ENCODE measurements at places on chromosomes 7 and 10.
A peak's percentile ranks its signal among the peaks of the same experiment; 100 is the strongest.

- no peak for DNase-seq
Observed at GRCh38 chr10:14330388-14331061, at the start of gene FRMD4A. TSS of gene FRMD4A (minus strand) at chr10:14330924.

DNA sequence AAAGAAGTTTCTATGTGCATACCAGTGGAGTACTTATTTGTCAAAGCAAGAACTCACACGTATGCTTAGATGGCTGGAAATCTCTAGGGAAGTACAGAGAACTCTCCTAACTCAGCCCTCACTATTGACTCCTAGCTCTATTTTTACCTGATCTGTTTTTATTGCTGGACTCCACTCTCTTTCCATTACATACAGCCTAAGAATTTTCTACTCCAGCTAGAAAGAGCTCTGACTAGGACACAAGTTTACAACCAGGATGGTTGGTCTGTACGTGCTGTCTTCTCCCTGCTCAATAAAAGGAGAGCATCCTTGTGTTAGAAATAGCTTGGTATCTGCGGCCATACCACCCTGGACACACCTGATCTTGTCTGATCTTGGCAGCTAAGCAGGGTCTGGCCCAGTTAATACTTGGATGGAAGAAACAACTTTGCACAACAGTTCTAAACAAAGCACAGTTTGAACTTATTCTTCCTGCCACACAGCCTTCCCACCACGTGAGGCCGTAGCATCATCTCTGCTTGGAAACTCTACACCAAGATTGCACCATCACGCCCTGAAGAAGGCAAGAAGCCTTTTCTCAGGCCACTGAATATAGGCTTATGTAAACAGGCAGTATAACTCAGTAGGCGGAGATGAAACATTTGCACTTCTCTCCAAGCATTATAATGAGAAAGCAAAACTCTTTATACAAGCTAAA, 50.7 kb downstream of the KCNMA1 start:
- no peak for DNase-seq

- no peak for DNase-seq
Observed at GRCh38 chr7:47461161-47461560, 120.8 kb downstream of the TNS3 start.

GRCh38 chr7:42694894-42695507, 216.9 kb downstream of the C7orf25 start:
- no peak for DNase-seq

DNA sequence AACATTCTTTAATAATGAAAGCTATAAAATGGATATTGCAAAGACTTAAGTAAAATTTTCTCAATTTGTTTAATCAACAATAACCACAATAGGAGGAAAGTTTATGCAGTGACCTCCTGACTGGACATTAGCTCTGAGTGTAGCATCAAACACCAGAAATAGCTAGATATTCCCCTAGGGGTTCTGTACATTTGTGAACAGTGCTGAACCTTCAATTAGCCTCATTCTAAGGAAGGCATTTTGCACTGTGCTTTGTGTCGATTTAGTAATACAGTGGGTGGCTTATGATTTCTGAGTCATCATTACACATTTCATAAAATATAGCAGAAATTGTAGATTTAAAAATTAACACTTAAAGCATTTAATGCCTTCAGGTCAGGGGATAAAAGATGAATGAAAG, 367.3 kb upstream of the PCDH15 start:
- no peak for DNase-seq

DNA sequence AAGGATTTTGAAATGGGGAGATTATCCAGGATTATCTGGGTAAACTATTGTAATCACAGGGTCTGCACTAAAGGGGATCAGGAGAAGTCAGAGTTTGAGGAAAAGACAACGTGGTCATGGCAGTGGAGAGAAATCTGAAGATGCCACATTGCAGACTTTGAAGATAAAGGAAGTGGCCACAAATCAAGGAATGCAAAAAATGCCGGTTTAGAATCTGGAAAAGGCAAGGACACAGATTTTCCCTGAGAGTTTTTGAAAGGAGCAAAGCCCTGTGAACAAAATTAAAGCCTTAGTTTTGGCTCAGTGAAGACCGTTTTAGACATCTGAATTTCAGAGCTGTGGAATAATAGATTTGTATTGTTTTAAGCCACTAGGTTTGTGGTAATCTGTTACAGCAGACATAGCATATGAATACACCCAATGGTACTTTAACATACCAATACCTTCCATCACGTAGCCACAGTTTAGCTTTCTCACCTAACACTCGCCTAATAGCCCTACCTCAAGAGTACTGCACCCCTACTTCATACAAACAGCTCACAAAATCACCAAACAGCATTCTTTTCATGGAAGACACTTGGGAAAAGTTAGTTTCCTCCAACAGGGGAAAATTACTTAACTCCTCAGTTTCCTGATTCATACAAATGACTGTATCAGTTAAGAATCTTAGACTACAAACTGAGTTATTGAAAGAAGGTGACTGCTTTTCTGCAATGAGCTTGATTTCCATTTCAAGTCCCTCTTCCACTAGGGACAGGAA, 446.5 kb downstream of the INHBA start:
- no peak for DNase-seq

DNA sequence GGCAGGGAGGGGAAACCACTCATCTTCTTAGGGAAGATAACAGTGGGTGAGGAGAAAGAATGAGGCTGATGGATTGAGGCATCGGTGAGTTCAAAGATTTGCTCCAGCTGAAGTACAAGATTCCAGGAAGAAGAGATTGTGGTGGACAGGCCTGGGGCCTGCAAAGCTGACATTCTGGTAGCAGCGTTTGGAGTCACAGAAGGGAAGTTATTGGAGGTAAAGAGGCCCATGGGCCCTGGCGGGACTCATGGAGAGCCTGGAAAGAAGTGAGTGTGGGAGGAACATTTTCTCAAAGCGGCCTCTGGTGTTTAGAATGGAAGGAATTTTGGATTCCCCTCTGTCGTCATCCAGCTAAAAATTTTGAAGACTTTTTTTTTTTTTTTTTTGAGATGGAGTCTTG, 160.0 kb upstream of the KLF6 start:
- DNase-seq, result no peak

DNA sequence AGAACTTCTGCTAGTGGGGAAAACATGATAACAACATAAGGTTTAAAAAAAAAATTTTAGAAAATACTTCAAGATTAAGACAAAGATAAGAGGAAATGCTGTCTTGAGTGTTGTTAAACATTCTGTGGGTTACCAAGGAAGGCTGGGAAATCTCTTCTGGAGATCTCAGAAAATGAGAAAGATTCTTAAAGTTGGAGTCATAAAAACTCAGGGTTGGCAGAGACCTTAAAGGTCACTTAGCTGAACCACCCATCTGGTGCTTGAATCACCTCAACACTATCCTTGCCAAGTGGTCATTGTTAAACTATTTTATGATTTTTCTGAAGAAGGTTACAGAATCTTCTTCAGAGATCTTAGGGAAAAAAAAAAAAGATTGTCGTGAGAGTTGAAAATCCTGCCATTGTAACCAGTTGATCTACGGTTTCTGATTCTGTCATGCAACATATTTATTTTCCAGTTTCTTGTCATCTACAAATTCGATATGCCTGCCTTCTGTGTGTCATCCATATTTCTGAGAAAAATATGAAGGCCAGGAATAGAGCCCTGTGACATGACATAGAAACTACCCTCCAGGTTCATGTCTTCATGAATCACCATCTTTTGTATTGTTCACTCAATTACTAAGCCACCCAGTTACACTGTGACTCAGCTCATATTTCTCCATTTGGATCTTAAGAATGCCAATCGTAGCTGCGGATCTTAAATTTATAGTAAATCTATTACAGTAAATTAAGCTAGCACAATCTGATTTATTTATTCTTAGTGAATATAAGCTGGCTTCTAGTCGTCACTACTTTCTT, 179.2 kb downstream of the ST7 start:
- DNase-seq, result peak; percentile 84

DNA sequence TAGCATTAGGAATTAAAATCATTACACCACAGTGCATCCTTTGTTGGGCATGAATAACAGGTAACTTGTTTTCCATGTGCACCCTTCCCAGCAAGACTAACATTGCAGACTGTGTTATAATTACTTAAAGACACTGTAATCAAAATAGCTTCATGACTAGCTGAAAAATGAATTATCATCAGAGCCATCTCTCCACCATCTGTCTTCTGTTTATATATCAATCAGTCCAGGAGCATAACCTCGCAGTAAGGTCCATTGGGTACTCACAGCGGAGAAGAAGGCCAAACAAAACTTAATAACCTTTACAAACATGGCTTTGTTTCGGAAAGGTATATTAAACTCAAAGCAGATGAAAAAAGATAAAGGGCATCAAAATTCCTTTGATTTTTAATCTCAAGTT, 90.6 kb downstream of the ODAD2 start:
- no peak for DNase-seq

DNA sequence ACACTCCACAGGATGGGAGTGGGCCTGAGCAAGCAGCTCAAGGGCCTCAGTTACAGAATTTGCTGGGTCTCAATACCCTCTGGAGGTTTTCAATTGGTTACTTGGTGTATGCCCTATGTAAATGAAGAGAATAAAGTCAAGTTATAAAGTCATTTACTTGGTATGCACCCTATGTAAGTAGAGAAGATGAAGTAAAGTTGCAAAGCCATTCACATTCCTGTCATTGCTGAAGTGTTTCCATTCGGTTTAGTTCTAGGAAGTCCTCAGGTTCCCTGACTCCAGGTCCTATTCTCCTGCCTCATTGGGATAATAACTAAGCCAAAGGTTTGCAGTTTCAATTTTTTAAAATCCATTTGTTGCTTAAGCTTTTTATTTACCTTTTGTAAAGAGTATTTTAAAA, 272.6 kb upstream of the NPSR1 start:
- no peak for DNase-seq

GRCh38 chr7:99359465-99360154, 14.9 kb upstream of the ARPC1B start:
- no peak for DNase-seq

DNA sequence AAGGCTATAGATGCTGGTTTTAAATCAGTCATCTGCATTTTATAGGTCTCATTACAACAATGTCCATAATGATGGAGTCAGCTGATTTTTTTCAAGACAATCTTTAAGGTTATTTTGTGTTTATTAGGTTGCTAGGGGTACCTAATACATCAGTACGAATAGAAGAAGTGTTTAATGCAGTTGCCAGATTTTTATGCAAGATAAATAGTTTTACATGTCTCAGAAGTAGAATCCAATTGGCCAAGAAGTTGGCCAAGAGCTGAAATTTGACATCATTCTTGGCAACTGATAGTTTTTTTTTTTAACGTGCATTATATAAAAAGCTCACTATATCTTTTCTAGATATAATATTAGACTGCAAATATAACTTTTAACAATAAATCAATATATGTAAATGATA, 208.5 kb downstream of the TRIL start:
- DNase-seq, result no peak

DNA sequence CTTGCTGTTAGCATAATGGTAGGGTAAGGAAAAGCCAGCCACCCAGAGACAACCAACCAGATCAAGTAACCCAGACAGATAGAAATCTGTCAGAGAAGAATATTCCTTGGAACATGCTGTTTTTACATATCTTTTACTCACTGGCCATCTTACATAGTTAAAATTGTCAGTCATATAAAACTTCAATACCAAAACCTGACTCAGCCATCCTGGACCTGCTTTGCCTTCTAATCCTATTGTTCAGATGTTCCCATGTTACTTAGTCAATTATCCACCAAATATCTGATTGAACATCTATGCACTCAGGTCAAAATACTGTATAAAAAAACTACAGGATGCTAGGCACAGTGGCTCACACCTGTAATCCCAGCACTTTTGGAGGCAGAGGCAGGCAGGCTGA, 466.5 kb upstream of the NRP1 start:
- DNase-seq, result no peak

DNA sequence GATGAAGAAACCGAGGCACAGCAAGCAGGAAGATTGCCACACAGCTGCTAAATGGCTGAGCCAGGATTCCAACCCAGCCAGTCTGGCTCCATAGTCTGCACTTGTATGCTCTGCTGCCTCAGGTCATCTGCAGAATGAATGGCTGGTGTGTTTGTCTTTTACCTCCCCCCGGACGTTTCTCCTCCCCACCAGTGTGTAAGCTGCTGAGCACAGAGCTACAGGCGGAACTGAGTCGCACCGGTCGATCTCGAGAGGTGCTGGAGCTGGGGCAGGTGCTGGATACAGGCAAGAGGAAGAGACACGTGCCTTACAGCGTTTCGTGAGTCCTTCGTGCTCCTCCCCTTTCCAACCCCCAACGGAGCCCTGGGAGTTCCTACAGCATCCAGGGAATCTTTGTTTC, 2.6 kb downstream of the CNPY4 start:
- no peak for DNase-seq

DNA sequence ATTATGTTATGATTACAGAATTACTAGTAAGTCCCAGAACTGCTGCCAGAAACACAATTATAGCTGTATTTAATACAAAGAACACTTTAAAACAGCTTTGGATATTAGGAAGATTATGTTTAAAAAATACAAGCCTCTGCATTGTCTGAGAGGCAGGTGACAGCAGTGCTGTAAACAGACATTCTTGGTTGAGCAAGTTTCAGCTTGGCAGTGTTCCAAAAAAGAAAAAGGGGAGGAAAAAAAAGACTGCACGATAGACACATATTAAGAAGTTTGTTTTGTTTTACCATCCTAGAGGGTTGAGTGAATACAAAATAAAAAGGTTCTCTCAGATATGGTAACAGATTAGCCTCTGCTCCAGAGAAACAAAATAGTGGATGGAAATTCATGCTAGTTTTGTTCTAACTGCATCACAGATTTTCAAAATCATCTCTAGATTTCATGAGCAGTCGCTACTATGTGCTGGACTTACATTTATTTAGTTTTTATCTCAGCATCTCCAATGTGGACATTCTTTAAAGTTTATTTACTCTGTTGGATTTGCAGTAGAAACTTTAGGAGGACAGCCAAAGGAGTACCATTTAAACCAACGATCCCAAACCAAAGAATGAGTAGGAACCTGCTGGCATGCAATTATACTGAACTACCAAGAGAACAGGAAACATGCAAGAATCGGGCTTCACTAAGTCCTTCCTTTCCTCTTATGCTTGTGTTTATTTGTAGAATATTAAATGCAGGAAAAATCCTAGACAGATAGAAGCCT, 9.0 kb downstream of the FAM204A start:
- no peak for DNase-seq

- DNase-seq, result peak; percentile 9
Observed at GRCh38 chr7:81013083-81013817, 94.4 kb upstream of the SEMA3C start.

DNA sequence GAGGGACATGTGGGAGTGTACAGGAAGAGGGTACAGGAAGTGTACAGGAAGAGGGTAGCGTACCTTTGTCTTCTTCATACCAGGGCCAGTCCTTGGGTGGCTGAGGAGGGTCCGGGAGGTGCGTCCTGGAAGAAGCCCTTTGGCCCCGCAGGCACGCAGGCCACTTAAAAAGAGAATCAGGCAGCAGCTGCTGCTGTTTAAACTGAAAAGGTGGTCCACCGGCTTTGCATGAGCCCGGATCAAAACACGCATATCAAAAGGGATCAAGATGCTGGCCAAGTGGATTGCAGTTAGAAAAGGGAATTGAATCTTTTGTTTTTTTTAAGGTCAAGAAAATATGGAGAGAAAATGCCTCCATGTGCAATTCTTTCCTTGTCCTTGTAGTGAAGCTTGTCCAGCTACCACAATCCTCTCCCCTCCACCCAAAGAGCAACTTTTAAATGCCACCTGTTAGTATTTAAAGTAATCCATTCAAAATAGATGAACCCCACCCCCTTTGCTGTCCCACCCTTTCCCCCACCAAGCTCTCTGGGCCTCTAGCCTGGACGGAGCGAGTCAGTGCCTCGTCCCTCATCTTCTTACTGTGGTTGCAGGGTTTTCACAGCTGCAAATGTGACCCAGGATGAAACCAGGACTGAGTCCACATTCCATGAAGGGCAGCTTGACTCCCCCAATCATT, 142.8 kb downstream of the GLCCI1 start:
- no peak for DNase-seq

- no peak for DNase-seq
Observed at GRCh38 chr7:57427146-57427545, 22.8 kb upstream of the ZNF716 start.

Measured in SW 1271 (cell line).